ENCODE measurements at places on chromosomes 11 and 22.

DNA sequence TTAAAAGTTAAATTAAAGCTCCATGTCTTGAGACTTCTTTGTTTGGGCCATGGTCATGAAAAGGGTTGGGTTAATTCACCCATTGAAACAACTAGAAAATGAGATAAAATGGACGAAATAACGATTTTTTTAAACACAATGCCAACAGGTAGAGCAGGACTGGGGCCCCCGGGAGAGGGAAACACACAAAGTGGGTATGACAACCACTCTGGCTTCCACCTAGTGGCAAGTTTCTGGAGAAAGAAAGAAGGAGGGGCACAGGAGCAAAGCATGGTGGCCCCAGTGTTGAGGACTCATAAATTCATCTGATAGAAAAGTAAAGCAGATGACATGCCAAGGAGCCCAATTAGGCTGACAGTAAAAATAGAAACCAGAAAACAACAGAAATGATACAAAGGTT, 68.4 kb downstream of the MYEOV start:
- DNase-seq: no peak

DNA sequence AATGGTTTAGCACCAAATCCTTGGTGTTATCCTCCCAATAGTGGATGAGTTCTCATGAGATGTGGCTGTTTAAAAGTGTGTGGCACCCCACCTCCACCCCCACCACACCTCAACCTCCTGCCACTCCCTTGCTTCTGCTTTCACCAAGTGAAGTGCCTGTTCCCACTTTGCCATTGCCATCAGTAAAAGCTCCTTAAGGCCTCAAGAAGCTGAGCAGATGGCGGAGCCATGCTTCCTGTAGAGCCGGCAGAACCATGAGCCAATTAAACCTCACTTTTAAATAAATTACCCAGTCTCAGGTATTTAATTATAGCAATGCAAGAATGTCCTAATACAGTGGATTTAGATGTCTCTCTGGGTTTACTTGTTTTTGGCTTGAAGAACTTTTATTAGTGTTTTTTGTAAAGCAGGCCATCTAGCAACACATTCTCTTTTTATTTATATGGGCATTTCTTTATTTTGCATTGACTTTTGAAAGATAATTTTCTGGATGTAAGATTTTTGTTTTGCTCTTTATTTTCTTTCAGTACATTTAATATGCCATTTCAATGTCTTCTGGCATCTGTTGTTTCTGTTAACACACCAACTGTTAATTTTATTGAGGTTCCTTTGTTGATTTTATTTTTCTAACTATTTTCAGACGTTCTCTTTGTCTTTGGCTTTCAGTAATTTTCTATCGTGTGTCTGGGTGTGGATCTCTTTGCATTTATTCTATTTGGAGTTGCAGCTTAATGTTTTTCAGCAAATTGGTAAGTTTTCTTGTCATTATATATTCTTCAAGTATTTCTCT, 724.5 kb upstream of the CNTN5 start:
- DNase-seq: no peak

DNA sequence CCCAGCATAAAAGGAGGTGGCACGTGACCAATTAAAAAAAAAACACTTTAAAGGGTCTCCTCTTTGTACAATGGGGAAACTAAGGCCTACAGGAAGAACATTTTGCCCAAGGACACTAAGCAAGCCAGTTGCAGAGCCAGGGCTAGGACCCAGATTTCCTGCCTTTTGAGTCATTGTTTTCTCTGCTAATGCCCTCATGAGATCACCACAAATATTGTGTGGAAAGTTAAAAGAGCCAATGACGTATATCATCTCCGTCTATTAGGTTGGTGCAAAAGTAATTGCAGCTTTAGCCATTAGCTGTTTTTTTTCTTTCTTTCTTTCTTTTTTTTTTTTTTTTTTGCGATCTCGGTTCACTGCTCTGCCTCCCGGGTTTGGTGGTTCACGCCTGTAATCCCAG, 24.1 kb upstream of the LRRC32 start:
- no peak for DNase-seq

DNA sequence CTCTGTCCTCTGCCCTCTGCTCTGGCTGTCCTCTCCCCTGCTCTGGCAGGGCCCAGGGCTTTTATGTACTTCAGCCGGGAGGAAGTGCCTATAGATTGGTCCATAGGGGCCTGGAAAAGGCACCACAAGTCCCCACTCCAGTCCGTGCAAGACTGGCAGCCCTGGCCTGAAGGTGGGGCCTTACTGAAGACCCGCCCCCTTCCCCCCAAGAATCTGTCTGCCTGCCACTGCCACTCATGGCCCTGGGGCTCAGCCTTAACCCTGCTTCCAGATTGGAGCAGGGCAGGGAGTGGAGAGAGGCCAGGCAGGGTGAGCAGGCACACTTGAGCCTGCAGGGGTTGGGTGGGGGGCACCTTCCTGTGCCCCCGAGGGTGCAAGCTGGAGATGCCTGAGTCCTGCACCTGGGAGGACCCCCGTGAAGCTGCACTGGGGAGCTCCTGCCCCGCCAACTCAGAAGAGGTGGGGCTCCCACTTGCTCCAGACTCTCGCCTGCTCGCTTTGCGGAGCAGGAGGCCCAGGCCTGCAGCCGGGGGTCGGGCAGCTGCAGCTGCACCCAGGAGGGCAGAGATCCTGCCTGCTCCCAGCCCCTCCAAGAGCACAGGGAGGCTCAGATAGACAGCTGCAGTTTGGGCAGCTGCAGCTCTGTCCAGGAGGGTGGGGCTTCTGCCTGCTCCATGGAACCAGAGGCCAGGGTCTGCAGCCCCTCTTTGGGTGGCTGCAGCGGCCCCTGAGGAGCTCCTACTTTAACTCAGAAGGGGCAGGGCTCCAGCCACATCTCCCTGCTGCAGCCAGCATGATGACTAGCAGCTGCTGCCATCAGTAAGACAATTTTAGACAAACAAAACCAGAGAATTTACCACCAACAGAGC, 51.0 kb upstream of the SC5D start:
- DNase-seq: no peak

DNA sequence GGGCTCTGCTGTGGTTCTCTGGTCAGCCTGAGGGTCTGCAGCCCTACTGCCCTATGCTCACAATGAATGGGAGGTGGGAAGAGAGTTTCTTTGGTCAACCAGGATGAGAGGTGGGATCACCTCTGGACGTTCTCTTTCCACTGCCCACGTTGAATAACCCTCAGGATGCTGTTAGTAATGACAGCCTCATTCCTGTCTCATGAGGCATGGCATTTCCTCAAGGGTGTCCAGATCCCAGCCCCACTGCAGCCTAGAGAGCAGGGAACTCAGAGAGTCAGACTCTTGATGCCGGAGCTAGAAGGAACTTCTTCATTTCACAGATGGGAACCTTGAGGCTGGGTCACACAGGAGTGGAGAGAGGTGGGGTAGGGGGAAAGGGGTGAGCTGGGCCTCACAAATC, 196.0 kb downstream of the CEP164 start:
- DNase-seq: no peak

GRCh38 chr11:119518746-119519730, 96.1 kb upstream of the THY1 start:
- no peak for DNase-seq

DNA sequence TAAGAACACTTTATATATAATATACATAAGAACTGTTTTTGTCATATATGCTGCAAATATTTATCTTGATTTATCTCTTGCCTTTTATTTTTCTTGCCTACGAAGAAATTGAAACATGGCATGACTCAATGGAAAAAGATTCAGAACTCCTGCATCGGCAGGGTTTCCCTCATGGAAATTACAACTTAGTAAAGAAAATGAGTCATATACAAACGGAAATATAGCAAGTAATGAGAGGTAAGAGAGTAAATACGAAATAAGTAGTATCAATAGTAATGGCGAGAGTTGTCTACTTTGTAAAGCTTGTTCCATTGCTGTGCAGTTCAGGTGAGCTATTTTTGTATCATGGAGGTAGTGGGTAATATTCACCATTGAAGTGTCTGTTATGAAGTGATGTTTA, 350.4 kb downstream of the DDX10 start:
- DNase-seq: no peak

GRCh38 chr11:65423516-65424204, 1.1 kb downstream of the NEAT1 start:
- DNase-seq: no peak

- no peak for DNase-seq
Observed at GRCh38 chr22:29838599-29838956, 504 bp upstream of the ASCC2 start.

DNA sequence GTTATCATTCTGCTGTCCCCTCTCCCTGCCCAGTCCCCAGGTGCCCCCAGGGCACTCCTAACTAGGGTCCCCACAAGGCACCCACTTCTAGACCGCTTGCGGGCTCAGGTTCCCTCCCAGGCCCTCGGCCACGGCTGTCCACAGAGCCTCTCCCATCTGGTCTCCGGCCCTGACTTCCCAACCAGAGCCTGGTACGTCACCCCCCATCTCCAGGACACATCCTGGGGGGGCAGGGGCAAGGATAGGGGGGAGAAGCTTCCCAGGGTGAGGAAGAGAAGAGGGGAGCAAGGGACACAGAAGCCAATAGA, 457 bp downstream of the SSTR3 start:
- DNase-seq: no peak

DNA sequence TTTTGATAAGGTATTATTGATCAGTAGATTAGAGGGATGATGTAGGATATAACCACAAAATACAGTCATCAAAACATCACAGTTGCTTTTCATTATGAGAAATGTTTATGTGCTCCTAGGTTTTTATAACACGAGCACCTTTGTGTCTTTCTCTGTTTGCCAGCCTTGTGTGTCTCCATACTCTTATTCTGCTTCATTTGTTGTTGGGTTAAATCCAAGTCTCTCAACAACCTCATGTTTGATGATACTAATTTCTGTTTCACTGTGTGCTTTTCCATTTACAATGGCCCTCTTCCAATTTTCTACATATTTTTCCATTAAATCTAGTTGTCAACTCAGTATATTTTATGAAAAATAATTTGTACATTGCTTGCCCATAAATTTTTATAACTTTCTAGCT, 107.7 kb upstream of the POU2AF2 start:
- no peak for DNase-seq

GRCh38 chr11:86395061-86395551, 20.4 kb downstream of the CCDC81 start:
- DNase-seq: no peak

DNA sequence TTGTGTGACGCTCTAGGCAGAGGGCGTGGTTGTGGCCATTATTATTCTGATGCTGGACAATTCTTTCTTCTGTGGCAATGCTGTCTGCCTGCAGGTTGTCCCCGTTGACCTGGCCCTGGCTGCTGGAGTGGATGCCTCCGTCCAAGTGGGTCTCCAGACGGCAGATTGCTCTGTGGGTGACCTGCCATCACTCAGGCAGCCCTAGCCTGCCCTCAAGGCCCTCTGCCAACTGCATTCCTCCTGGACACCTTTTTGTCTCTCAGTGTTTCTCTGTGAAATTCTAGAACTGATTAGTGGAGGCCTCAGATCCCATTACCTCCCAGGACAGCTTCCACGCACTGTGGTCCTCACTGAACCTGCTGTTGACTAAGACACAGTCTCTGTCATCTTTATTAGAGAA, 86.7 kb downstream of the TBC1D22A start:
- DNase-seq: no peak

DNA sequence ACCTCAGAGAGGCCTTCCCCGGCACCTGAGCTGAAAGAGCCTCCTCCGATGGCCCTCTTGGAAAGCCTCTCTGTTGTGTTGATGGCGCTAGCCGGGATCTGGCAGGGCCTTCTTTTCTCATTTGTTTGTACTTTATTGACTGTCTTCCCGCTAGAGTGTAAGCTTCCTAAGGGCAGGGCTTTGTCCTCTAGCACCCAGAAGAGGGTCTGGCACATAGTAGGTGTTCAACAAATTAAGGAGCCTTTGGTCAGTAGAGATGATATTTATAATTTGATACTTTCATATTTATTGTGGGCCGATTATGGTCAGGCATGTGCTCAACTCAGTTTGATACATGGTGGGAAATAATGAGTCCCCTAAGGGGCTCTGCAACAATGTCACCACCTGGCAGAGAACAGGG, 4.0 kb downstream of the ARL2 start:
- no peak for DNase-seq

GRCh38 chr11:10243896-10244575, 50.0 kb downstream of the SBF2 start:
- no peak for DNase-seq

DNA sequence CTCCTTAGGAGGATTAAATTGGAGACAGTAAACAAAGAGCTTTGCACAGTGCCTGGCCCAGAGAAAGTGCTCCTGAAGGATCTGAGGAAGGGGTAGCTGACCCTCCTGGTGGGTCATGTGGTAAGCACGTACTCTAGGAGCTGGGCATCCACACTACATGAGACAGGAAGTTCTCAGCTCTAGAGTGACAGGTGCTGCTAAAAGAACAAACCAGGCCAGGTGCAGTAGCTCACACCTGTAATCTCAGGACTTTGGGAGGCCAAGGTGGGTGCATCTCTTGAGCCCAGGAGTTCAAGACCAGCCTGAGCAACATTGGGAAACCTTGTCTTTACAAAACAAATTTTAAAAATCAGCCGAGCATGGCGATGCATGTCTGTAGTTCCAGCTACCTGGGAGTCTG, 13.1 kb downstream of the SLC43A1 start:
- no peak for DNase-seq

DNA sequence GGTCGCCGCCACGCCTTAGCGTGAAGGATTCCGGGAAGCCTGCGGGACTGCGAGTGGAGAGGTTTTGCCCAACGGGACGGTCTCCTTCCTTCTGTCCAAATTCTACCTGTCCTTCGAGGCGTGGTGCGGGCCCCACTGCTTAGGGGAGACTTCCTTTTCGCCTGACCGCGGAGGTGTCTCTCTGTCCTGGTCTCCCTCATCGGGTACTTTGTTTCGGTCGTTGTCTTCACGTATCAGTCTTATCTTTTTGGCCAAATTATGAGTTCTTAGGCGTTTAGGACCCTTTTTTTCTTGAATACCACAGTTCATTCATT, 388 bp downstream of the HINFP start:
- no peak for DNase-seq

GRCh38 chr11:111779118-111779517, 12.9 kb upstream of the PPP2R1B start:
- DNase-seq: no peak

DNA sequence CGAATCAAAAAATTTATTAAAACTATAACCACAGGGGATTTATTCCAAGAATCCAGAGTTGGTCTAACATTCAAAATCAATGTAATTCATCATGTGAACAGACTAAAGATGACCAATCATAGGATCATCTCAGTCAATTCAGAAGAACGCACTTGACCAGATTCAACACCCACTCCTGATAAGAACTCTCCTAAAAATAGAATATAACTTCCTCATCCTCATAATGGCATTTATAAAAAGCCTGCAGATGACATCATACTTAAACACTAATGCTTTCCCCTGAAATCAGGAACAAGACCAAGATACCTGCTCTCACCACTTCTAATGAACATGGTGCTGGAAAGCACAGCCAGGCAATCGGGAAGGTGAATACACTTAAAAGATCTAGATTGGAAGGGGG, 10.5 kb upstream of the MUC2 start:
- DNase-seq: no peak

GRCh38 chr11:59273373-59273841, 60.7 kb upstream of the MPEG1 start:
- DNase-seq: no peak

GRCh38 chr11:82895437-82896091, 4.7 kb downstream of the PRCP start:
- DNase-seq: no peak

GRCh38 chr22:35539910-35540594, 579 bp upstream of the RASD2 start:
- DNase-seq: peak; percentile 24

Data from stimulated activated CD8-positive, alpha-beta memory T cell treated with anti-CD3 and anti-CD28 coated beads, Interleukin-15, amount 100 ng/mL, for 1 hour (primary cell).